ENCODE measurements at places on chromosomes 11 and 22. TPM values are rescaled to one million over a fixed set of nuclear protein-coding genes. Genes with fewer than 3 reads are reported as not detected.
A peak's percentile ranks its signal among the peaks of the same experiment; 100 is the strongest.

GRCh38 chr11:89249196-89249595 is 71.5 kb downstream of the TYR start:
- DNase-seq = no peak

DNA sequence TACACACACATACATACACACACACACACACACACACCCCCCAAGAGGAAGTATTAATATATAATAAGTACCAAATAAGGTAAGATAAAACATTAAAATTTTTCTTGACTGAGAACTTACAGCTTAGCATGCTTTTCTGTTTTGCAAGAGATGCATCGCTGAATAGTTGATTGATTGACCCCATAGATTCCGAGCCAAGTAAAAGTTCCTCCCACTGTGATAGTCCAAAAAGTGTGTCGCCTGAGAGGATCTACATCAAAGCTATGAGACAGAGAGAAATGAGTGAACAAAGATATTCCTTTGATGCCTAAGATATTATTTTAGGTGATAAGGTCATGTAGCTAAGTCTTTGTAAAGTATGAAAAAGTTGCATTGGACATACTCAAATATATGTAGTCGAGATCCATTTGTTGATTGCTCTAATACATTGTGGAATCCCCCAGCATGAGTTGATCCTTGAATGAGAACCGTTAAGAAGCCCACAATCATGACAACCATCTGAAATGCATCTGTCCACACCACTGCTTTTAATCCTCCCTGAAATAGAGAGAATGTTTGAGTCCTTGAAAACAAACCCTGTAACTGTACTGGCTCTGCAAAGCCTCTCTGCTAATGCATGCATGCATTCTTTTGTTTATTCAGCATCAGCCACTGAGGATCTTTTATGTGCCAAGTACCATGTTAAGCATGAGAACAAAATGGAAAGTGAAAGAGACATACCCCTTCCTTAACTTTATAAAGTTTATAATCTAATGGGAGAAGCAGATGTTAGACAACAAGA is 18.3 kb downstream of the SLC5A12 start:
- no peak for DNase-seq

DNA sequence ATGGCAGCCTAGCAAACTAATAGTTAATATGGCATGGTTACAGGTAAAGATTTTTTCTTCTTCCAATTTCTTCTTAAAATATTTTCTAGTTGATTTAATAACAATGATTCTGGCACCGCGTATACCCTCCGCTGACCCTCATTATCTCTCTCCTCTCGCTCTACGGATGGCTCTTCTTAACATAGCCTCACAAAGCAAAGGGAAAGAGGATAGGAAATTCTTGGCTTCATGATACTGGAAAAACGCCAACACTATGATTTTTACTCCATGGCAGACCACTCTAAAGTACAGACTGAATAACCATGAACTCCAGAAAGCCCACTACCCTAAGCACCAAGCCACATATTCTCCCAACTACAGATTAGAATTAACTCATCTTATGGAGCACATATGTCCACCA is 6.1 kb downstream of the PI4KA start:
- DNase-seq = no peak

- no peak for DNase-seq
Observed at GRCh38 chr22:19147195-19147780, 2.8 kb downstream of the GSC2 start.

- peak; percentile 87 for DNase-seq
Observed at GRCh38 chr11:128630367-128631230, 43.2 kb upstream of the ETS1 start.

DNA sequence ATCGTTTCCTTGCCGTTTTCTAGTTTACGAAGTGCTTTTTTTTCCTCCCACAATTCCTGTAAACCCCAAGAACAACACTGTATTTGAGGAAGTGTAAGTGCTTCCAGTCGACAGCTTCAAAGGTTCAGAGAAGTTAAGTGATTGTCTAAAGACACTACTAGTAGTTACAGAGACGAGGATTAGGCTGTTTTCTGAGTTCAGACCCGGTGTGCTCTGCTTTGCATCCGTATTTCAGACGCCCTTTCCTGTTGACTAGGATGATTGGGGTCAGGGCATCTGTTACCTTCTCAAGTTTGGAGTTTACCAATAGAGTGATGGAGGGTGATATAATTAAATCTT is 430 bp downstream of the CLP1 start:
- DNase-seq = no peak

GRCh38 chr11:1222491-1223345 is at the start of gene MUC5B:
Gene MUC5B, plus strand, starts transcription at chr11:1223066. Its CDS starts 58 bp downstream, at chr11:1223124.
- no peak for DNase-seq

DNA sequence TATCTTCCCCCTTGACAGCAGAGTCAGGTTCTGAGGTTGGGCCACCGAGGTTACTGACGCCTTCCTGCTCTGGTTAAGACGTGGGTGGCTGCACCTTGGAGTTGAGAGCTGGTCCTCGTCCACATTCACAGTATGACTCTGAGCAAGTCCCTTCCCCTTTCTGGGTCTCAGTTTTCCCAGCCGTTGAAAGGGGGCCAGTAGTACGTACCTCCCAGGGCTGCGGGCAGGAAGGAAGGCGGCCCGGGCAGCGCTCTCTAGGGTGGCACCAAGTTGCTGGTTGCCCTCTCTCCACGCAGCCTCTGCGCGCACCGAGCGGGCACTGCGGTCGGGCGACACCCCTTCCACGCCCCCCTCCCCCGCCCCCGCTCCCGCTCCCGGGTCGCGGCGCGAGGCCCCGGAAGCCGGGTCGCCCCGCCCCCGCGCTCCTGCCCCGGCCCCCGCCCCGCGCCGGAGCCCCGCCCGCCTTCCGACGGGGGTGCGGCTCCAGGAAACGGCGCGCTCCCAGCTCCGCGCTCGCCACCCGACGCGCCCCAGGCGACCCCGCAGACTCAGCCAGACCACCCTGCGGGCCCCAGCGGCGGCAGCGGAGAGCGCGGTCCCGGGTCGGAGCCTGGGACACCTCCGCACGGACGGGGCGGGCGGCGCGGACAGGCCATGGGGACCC is at the start of gene EHBP1L1:
EHBP1L1 (plus strand) TSS at position 486 of the 664 bp plus-strand sequence. CDS start 250 bp downstream, outside the sequence.
- DNase-seq = no peak

NEFH gene
- total RNA-seq = 0.22 TPM

DNA sequence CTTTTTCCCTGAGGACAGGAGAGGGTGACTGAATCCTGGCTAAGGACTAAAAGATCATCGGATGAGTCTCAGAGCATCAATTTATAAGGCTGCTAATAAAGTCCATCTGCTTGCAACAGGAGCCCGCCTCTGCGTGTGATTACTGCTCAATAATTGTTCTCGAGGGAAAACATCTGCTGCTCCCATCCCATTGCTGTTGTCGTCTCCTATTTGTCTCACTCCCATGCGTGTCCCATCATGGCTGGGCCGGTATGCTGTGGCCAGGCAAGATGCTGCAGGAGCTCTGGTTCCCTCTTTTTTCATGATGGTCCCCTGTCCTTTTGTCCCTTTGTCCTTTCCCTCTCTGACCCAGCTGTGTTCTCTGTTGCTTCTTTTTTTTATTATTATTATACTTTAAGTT is 121.2 kb downstream of the SPATA19 start:
- no peak for DNase-seq

GRCh38 chr22:23693979-23694680 is 3.3 kb downstream of the RGL4 start:
- DNase-seq = no peak

DNA sequence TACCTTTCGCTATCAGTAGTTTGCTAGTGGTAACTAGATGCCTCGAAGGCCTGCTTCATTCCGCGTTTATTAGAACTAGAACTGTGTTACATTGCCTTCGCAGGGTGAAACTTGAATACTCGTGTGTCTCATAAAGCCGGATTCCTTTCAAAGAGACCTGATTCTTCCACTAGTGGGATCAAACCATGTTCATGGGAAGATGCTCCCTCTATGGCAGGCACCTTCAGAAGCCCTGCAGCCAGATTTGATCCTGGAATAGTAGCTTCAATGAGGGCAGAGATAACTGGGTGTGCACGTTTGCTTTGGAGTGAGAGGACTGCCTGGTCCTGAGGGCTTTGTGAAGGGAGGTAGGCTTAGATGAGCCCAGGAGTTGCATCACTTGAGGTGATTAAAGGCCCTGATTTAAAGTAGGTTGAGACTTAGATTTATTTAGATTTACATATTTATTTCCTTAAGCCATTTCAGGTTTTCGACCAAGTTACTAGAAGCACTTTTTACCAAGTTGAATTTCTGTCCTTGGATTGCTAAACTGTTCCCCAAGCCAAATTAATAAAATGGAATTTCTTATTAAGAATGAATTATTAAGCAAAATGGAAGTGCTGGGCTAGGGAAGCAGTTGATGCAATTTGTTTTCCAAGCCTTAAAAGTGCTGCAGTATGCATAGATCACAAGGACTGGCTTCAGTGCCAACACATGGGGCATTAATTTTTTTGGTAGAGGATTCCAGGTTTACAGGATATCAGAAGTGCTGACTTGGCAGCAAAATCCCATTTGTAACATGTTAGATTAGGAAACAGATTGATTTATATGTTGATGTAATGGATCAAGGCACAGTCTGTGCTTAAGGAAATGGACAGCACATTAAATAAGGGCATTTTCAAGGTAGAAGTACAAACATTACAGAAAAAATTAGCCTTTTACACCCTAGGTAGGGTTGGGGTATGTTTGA is 32.9 kb downstream of the APLP2 start:
- no peak for DNase-seq

DNA sequence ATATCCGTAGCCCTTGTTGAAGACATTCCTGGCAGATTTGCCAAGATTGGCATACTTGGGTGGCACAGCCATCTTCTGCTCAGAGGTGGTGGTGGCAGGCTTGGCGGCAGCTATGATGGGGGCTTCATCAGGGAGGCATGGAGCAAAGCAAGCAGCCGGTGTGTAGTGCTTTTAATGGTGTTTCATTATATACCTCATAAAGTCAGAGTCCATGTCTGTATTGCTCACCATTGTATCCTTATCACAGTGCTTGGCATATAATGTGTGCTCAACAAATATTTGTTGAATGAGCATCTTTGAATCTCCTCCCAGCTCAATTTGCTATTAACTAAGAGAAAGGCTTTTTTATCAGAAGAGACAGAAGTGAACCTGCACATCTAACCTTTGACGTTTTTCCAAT is 7.8 kb upstream of the DNHD1 start:
- no peak for DNase-seq

NRIP3 gene
- 1.4 TPM for total RNA-seq

DNA sequence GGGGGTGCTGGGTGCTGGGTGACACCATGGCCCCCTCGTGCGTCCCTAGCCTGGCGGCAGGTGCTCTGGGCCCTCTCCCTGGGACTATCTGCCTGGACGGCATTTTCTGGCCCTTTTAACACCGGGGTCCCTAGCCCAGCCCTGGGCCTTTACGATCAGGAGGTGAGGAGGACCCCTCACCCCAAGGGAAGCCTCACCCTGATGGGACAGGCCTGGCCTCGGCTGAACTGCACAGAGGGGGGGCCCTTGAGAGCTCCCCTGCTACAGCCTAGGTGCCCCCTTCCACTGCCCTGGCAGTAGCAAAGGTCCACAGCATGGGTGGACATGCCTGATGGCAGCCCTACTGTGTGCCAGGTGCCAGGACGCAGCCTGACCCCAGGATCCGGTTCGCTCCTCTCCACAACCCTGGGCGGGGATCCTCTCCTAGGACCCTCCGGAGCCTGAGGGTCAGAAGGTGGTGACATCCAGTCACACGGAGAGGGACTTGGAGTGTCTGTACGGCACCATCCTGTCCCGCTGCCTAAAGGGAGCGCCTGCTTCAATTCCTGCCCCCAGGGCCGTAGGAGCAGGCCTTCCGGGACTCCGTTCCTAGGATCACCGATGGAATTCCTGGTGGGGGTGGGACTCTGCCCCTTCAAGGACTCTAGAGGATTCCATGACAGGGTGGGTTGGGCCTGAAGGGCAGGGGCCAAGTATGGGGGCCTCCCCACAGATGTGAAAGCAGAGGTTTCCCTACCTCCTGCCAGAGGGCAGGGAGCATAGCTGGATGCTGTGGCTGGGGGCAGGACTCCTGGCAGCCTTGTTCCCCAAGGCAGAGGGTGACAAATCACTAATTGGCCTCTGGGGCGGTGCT is 33.0 kb upstream of the TH start:
- no peak for DNase-seq

GRCh38 chr11:9736365-9736764 is 72.5 kb downstream of the SWAP70 start:
- DNase-seq = no peak

DNA sequence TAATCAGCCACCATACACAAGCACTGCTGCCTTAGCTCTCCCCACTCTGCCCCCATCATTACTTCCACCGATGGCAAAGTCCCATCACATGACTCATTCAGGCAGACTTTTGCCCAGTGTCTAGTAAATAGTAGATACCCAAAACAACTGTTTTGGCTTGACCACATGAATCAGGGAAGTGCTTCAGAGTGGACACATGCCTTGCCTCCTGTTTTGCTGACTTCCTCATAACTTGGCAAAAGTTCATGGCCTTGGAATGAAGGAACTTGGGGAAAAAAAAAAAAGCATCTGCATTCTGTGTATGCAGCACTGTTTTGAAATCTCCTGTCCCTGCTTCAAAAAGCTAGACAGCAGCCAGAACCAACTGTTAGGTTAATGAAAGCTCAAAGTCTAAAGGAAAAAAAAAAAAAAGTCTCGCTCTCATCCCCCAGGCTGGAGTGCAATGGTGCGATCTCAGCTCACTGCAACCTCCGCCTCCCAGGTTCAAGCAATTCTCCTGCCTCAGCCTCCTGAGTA is 335.3 kb downstream of the FAM181B start:
- DNase-seq = no peak

DNA sequence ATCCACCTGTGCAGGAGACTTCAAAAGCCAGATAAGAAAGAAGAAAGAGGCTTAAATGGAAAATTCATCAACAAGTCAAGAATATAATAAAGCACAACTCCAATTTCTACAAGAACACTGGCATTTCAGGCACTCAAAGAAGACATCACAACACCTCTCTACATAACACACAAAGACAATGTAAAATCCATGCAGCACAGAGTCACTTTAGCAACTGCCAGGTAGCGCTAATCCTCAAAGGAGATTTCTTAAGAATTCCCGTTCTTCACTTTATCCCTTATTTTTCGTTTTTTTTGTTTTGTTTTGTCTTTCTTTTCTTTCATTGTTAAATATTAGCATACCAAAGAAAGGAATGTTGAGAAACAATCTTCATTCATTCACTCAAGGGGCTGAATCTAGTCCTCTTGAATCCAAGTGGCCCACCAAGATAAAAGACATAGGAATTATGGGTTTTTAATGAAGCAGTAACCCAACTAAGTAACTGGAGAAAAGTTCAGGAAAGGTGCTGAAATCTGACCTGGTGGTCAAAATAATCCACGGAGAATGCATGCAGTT is 95.0 kb downstream of the CADM1 start:
- DNase-seq = no peak

- no peak for DNase-seq
Observed at GRCh38 chr11:102495161-102496042, 35.1 kb downstream of the MMP7 start.

- DNase-seq = no peak
Observed at GRCh38 chr11:75471176-75471973, 38.4 kb upstream of the KLHL35 start.

ZNF70 gene
- 3.2 TPM for total RNA-seq

DNA sequence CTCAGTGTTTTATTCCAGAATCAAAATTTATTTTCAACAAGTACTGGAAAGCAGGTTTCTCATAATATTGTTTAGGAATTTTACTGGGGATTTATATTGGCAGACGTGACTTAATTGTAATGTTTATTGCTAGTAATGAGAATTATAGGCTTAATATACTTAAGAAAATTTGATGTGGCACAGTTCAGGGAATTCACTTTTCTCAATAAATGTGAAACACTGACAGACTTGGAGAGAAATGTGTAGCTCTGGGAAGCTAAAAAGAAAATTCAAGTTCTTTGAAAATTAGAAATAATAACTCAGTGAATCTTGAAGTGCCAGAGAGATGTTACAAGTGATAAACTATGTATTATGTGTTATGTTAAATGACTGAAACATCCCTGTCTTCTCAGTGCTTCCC is at the start of gene OR51F2:
OR51F2 (plus strand) TSS at position 301 of the 400 bp plus-strand sequence. CDS start 101 bp downstream, outside the sequence.
- DNase-seq = no peak

SOX10 gene
- total RNA-seq = 1.5 TPM

Measured in right atrium auricular region (tissue), 2 donors.